ENCODE measurements at places on chromosomes 6 and 20.

DNA sequence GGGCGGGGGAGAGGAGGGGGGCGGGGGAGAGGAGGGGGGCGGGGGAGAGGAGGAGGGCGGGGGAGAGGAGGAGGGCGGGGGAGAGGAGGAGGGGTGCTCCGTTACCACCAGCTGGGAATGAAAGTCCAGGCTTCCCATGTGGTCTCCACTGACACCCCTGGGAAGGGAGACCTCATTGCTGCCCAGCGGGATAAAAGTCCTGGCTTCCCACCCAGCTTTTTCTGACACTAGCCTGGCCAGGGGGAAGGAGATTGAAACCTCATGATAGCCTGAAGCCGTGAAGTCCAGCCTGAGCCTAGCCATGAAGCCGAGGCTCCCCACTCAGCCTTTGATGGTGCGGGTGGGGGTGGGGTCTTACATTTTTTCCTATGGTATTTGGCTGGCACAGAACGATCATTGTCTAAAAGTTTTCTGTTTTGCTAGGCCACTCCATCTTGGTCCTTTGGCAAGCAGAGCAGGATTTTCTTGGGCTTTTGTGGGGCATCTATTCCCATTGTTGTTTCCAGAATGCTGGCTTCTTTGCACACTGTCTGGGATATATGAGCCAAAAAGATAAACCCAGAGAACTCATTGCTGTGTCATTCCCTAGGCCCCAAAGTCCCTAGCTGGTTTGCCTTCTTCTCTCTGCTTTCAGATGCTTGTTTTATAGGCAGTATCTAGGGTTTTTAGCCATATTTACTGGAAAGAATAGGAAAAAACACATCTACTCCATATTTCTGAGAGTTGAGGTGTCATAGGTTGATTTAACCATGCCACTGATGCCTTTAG is 67.9 kb upstream of the RNF24 start:
- DNase-seq, result no peak

DNA sequence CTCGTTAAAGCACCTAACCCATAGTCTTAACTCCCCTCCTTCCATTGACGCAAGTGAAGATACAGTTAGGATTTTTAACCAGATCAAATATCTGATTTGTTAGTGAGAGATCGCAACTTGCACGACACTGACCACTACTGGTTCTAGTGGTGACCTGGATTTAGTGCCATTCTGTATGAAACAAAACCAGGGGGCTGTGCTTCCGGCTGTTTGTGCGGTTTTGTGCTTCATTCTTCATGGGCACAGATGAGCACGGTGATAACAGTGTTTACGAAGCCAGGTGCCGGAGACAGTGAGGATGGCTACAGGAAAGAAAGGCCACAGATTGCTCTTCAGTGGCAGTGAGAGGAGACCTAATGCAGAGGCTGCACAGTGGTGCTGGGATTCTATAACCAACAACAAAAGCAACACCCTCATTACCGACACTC is 75.5 kb downstream of the NOL4L start:
- no peak for DNase-seq

DNA sequence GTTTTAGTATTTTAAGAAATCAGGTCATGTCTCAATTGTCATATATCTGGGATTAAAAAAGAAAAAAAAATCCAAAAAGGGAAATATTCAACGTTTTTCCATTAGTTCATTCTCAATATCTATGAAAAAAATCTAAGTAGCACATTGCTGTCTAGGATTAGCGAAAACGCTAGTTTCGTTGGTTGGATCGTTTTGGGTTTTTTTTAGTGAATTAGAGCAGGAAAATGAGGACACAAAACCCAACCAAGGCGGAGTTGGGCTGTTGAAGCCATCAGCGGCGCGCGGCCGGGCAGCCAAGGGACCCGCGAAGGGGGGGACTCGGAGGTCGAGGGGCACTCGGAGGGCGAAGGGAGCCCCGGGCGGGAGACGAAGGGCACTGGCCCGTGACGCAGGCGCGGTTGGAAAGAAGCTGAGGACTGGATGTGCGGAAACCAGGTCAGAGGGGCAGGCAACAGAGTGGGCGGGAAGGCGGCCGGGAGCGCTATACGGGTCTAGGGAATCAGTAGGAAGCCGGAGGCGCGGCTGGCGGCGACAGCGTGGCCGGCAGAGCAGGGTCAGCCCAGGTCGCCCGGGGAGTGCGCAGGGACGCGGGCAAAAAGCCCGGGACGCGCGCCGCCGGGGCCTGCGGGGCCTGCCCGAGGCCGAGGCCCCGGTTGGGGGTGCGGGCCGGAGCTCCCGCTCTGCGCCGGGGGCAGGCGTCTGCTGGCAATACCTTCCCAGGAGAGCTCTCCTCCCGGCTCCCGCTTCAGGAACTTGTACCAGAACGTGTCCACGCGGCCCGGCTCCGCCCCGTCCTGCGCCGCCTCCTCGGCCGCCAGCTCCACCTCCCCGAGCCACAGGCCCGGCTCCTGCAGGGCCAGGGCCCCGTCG is 599 bp downstream of the EPM2A start:
- peak; percentile 64 for DNase-seq

DNA sequence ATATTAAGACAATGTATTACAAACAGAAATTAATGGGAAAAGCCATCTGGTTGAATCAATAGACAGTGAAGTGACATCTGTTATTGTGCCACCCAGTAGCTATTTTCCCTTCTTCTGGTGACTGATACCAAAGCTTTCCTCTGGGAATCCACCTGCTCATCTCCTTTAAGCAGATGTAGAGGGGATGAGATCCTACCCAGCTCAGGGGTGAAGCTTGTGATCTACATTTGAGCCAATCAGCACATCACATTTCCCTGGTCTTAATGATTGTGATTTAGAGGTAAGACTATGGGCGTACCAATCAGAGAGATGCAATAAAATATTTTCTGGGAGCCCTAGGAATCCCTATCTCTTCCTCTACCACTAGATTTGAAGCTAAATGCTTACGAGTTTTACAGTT is 782.9 kb downstream of the PTPRT start:
- DNase-seq, result no peak

Measured in stimulated activated CD4-positive, alpha-beta T cell treated with anti-CD3 and anti-CD28 coated beads, Interleukin-4, amount 100 ng/mL, for 48 hours (primary cell).